DMS 273 treated with DMSO at 0.1 percent for 48 hours (cell line): ENCODE measurements at places on chromosomes 12 and 14.

DNA sequence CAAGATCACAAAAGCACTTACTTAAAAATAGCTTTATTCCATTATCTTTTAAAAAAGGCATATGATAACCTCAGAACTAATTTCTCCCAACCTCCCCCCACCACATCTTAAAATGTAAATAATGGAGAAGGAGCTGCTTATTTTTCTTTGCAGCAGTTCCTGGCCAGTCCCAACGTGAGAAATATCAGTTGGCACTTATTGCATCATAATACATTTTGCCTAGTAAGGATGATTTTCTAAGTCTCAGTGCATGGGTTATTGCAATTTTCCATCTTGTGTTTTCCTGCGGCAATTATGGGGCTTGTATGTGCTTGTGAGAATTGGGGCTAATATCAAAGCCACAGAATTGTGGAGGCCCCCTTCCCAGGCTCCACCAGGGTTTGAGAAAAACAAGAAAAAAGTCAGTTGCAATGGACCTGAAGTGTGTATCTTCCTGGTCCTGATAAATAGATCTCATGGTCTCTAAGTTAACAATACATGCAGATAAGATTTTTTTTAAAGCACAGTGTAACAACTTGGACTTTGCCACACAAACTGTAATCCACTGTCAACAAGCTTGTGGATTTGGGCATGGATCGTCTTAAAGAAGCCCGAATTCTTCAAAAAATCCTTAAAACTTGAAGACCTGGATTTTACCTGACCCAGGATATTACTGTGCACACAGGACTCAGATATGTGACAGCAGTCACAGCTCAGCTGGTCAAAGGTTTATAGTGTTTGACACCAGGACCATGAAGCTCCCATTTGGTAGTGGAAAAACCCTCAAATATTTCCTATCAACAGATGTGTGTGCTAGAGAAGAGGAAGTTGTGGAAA, 2.8 kb upstream of the WSB2 start:
- no peak for DNase-seq

- no peak for DNase-seq
These were observed 150.1 kb upstream of the FSCB start for GRCh38 chr14:44657203-44657602.

- no peak for DNase-seq
These were observed 9.6 kb downstream of the OR6S1 start for GRCh38 chr14:20631880-20632389.

DNA sequence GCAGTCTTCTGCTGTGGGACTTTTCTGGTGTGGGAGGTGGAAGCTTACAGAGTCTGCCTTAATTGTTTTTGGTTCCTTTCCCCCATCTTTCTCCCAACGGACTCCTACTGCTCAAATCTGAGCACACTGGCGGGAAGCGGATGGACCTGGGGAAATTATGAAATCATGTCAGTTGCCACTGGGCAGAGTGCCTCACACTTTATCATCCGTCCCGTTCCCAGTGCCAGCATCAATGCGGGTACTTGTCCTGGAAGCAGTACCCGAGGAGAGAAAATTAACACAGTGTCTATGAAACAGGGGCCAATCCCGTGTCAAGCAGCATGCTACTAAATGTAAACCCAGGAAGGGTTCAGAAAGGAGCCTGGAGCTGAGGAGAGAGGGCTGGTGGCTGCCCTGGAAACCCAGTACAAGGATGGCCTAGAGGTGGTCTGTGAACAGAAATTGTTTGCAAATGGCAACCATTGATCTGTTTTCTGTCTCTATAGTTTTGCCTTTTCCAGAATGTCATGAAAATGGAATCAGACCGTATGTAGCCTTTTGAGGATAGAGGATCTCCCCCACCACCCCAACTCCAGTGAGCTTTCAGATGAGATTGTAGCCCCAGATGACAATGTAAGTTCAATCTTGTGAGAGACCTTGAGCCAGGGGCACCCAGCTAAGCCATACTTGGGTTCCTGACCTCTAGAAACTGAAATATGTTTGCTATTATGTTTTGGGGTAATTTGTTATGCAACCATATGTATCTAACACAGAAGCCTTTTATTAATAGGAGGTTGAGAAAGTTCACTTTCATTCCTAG, 908 bp upstream of the CDKL1 start:
- DNase-seq: peak; percentile 35

GRCh38 chr12:42097971-42098370, 46.7 kb downstream of the GXYLT1 start:
- DNase-seq: no peak

DNA sequence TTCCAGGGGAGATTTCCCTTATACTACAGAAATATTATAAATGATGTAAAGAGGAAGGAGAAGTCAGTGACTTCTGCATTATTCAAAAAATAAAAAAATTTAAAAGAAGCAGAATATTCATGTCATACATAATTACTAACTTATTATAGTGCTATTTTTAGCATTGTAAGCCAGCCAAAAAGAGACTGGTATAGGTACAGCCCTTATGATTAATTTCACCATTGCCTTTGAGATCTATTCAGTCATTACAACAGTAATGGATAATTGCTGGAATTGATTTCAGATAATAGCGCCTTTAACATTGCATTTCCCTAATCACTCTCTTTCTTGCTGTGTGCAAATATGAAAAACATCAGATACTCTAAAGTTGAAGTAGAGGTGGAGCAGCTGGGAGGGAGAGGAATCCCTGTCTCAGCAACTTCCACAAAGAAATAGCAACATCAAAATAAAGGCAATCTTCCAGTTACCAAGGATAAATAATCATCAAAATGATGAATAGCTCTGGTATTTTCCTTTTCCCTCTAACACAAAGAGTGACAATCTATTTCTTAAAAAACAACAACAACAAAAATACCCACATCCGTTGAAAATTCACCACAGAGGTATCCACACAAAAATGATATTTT, 71.8 kb upstream of the OVCH1 start:
- no peak for DNase-seq

DNA sequence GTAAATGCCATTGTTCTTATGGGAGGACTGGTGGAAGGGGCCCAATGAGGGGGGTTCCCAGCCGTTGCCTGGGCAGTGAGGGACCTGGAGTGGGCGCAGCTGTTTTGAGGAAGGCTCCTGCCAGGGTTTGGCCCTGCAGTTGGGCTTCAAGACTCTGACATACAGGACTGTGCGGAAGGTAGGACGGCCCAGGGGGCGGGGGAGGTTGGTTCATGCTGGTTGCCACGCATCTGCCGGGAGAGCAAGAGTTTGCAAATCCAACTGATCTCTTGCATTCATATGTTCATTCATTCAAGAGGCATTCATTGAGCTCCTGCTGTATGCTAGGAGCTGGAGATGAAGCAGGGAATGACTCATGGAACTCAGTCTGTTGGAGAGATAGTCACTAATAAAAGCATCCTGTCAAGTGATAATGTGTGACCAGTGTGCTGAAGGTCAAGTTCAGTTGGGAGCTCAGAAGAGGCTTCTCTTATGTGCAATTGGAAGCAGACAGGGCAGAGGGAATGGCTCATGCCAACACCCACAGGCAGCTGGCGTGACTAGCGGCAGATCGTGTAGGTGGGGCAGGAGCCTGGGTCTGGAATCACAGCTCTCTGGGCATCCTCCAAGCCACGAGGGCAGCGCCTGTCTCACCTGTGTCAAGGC, 7.8 kb downstream of the SH2B3 start:
- DNase-seq: no peak

DNA sequence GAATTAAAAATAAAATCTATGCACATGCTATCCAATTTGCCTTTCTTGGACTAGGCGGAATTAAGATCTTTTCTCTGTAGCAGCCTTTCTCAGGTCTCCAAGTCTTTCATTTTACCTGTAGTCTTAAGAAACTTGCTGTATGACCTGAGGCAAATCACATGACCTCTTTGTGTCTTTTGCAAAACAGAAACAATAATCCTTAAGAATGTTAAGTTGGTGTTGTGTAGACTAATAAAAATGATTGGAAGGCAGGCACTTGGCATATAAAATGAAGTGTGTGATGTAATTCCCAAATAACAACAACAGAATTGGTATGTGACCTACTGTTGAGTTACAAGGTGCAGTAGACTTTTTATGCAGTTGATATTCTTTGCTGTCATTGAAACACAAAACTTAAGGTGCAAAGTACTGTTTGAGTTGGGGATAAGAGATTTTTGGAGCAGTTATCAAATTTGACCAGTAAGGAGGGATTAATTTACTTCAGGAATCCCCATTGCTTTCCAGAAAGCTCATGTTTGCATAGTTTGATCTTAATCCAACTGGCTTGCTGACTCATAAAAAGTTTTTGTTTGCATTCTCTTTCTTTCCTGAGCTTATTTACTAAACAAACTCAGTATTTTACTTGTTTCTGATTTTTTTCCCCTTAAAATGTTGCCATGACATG, 51.4 kb downstream of the SUSD6 start:
- DNase-seq: no peak

GRCh38 chr14:71532344-71532743, 399.9 kb upstream of the RGS6 start:
- DNase-seq: no peak

DNA sequence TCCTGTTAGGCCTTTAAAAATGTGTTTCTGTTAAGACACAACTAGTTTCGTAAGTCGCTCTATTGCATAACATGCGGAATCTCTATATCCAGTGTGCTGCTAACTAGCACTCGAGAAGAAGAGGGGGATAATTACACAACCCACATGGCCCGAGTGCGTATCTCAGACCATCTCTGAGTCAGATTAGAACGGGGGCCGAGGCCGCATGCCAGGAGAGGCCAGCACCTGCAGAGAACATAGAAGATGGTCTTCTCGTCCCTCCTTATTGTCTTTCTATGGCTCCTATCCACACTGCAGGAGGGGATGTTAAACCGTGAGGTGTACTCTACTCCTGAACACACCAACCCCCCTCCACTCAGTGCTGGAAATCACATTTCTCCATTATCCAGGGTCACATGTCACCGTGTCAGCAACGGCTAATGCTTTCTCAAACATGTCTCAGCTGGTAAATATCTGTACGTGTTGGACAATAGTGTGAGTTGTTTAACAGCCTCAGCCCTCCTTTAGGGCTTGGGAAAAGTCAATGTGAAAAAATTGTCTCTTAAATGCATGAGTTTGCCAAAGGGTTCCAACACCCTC, 56.3 kb downstream of the CCDC88C start:
- DNase-seq: no peak

DNA sequence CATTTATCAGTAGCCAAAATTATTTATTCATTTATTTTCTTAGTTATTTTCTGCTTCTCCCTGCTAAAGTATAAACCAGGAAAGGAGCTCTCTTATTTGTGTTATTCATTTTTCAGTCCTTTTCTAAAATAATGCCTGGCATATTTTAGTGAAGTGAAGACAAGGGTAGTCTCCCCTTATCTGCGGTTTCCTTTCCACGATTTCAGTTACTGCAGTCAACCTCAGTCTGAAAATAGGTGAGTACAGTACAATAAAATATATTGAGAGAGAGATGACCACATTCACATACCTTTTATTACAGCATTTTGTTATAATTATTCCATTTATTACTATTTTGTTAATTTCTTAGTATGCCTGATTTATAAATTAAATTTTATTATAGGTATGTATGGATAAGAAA, 57.6 kb downstream of the GPR137C start:
- DNase-seq: no peak

GRCh38 chr12:39752482-39753137, 133.0 kb upstream of the ABCD2 start:
- no peak for DNase-seq
